ENCODE measurements at places on chromosomes 3 and 15. TPM values are rescaled to one million over a fixed set of nuclear protein-coding genes. Genes with fewer than 3 reads are reported as not detected.

CFAP20DC gene
- 3.3 TPM for total RNA-seq

ATP13A4 gene
- 0.07 TPM for total RNA-seq

RABL3 gene
- total RNA-seq: 19.2 TPM

SPESP1 gene
- total RNA-seq: 5.6 TPM

CHRM5 gene
- not detected for total RNA-seq

BUB1B gene
- 51.1 TPM for total RNA-seq

NEK10 gene
- 0.30 TPM for total RNA-seq

GOLGA8G gene
- total RNA-seq: not detected

TIMP4 gene
- 0.98 TPM for total RNA-seq

RTP4 gene
- total RNA-seq: 5.5 TPM

GNAT1 gene
- total RNA-seq: not detected

NEK11 gene
- total RNA-seq: 1.1 TPM

SLC9C1 gene
- total RNA-seq: not detected

AGBL1 gene
- total RNA-seq: not detected

PRSS50 gene
- total RNA-seq: not detected

SKOR1 gene
- total RNA-seq: not detected

DUOX2 gene
- total RNA-seq: not detected

ALG1L2 gene
- total RNA-seq: not detected

CILP gene
- not detected for total RNA-seq

KBTBD8 gene
- 4.0 TPM for total RNA-seq

GMNC gene
- 0.54 TPM for total RNA-seq

FRMD4B gene
- 36.4 TPM for total RNA-seq

CACNA1D gene
- total RNA-seq: not detected

PLCB2 gene
- 2.2 TPM for total RNA-seq

CGGBP1 gene
- 32.4 TPM for total RNA-seq

FEZF2 gene
- not detected for total RNA-seq

TMEM108 gene
- total RNA-seq: 0.67 TPM

Measured in mammary microvascular endothelial cell (primary cell).